ENCODE measurements at places on chromosomes 1 and 21. TPM values are rescaled to one million over a fixed set of nuclear protein-coding genes. Genes with fewer than 3 reads are reported as not detected.

- no peak for DNase-seq
These were observed 679.5 kb downstream of the MATN1 start for GRCh38 chr1:30043731-30044408.

- DNase-seq = no peak
These were observed 411.2 kb upstream of the CAMK1G start for GRCh38 chr1:209172286-209172685.

DNA sequence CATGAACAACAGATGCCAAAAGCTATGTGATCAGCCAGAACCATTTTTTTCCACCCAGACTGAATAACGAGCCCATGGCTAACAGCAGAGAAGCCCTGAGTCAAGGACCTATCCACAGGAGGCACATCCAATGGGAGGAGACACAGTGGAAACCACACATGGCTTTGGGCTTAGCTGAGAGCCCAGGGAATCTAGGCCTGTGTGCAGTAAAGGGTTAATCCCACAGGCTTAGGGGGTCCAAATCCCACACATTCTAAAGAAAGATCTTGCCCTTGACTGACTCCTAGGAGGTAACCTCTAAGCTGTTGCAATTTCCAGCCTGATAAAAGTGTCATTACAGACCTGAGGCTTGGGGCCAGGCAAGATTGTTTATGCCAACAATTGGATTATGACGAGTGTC is 194.5 kb downstream of the DSCAM start:
- no peak for DNase-seq

DNA sequence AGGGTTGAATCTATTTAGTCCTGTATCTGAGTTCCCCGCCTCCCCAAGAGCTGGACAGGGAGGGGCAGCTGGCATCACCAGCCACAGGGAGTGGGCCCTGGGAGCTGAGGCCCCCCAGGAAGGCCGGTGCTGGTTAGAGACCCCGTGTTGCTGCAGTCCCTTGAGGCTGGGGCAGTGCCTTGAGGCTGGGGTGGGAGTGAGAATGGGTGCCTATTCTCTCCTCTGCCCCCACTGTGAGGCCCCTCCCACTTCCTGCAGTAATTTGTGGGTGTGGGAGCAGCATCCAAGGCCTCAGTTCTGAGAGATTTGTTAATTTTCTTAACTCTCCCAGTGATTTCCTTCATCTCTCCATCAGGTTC is 2.5 kb upstream of the TRAPPC3 start:
- peak; percentile 55 for DNase-seq

DNA sequence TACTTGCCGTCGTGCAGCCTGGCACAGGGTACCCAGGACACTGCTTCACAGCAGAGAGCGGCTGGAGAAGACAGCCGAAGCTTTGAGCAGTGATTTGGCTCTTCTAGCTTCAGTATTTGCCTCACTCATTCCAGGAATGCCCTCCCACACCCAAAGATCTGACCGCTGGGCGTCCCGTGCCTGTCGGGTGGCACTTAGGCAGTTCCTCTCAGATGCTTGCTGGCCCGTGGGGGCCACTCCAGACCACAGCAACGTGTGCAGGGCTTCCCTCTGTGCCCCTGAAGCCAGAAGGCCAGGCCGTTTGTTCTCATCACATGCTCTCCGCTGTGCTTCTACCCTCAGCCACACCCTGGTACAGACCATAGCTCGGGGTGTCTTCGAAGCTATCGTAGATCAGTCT is 17.0 kb downstream of the RRP1B start:
- no peak for DNase-seq

The LORICRIN gene
- not detected for total RNA-seq

GRCh38 chr21:21045518-21045917 is 47.3 kb downstream of the NCAM2 start:
- no peak for DNase-seq

DNA sequence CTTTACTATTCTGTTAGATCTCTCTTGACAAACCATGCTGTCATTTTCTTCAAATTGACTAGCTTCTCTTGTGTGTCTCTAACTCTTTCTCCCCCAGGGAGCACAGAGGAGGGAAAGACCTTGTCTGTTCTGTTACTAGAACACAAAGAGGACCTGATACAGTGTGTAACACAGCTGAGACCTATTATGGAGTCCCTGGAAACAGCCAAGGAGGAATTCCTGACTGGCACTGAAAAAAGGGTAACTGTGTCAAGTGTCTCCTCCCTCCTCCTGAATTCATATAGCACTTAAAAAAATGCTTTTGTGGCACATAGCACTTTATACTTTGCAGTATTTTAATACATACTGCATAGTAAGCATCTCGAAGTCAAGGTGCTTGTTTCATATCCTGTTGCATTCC is 50.6 kb downstream of the ZBTB40 start:
- DNase-seq = no peak

The ANXA9 gene
- 0.15 TPM for total RNA-seq

GRCh38 chr1:54399765-54400164 is 6.4 kb downstream of the SSBP3 start:
- DNase-seq = no peak

The CCDC185 gene
- not detected for total RNA-seq

Data from left cardiac atrium (tissue), 4 donors.